ENCODE measurements at places on chromosomes 2 and 18.

DNA sequence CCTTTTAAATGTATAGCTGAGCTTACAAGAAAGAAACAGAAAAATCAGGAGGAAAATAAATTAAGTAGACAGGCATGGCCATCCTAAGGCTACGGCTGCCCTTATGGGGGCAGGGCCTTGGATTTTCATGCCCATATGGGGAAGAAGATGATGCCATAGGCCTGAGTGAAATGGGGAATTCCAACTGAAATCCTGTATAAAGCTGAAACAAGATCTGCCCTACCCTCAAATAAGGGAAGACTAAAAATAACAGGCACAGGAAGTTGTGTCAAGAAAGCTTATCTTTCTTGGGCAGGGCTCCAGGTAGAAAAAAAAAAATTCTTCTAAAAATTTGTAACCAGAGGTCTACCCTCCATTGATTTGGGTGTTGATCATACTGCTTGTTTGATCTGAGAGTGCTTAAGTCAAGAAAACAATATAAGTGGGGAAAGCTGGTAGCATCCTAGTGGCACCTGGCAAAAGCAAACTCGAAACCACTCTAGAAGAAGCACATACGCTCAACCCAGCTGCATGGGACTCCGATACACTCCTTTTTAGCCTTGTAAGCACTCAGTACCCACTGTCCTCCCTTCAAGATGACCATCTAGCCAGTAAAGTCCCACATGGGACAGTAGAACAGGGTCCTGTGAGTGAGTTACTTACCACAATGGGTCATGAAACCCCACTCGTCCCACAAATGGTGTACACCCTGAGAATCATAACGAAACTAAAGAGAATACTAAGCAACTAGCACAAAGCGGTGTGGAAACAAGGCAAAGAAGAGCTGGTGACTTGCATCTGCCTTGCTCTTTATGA is 22.3 kb downstream of the DNAH7 start:
- no peak for DNase-seq

GRCh38 chr2:135072125-135072997 is 20.3 kb downstream of the RAB3GAP1 start:
- no peak for DNase-seq

GRCh38 chr2:75465317-75465984 is 95.3 kb downstream of the EVA1A start:
- no peak for DNase-seq

GRCh38 chr2:30732376-30732775 is 74.9 kb downstream of the CAPN13 start:
- DNase-seq: no peak

GRCh38 chr2:238235331-238235732 is 4.5 kb downstream of the HES6 start:
- DNase-seq: peak; percentile 4

DNA sequence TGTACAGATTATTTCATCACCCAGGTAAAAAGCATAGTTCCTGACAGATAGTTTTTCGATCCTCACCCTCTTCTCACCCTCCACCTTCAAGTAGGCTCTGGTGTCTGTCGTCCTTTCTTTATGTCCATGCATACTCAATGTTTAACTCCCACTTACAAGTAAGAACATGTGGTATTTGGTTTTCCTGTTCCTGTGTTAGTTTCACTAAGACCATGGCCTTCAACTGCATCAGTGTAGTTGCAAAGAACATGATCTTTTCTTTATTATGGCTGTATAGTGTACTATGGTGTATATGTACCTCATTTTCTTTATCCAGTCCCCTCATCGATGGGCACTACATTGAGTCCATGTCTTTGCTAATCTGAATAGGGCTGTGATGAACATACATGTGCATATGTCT is 184.2 kb downstream of the KCNJ3 start:
- DNase-seq: no peak

DNA sequence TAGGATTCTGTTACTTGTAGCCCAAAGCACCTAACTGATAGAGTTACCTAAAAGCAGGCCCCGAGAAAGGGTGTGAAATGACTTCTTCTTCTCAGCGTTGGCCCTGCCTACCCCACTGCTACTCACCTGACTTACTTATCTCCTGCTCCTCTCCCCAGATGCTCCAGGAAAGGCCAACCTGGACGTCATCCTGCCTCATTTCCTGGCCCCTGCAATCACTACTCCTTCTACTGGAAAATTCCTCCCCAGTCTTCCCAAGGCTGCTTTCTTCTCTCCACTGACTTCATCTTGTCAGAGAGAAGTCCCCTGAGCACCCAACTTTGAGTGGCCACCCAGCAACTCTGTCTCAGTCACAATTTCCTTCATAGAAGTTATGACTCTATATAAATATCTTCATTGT is 63.4 kb upstream of the KLF7 start:
- DNase-seq: no peak

GRCh38 chr18:10011751-10012150 is 97.9 kb downstream of the VAPA start:
- DNase-seq: no peak

DNA sequence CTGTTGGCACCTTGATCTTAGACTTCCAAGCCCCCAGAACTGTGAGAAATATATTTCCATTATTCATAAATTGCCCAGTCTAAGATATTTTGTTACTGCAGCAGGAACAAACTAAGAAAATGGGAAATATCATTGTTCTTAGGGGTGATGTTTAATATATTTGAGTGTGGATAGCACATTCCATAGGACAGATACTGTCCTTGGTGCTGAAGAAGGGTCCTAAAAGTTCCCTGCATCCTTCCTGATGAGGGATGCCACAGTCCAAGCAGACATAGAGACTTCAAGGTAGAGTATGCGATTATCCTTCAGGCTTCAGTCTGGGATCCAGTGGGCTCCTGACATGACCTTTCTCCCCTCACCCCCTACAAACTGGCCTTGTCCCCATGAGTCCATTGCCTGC is 689.0 kb downstream of the TDRD15 start:
- DNase-seq: no peak

DNA sequence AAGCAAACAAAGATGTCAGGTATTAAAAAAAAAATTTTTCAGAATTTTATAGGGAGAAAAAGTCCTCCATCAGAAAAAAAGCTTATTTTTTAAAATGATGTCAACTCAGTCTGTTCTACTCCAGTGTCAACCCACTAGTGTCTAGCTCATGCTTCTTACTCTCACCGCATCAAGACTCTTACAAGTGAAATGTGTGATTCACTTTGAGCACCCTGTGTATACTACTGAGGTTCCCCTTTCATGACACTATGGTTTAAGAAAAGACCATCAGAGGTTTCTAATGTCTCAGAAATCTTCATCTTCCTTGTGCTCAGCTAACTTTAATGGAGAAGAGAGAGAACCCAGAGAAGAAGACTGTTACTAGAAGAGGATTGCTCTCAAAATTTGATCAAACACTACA is 43.4 kb downstream of the FEZ2 start:
- DNase-seq: no peak

- DNase-seq: no peak
Measured at GRCh38 chr2:120844070-120844738, 108.5 kb downstream of the GLI2 start.

DNA sequence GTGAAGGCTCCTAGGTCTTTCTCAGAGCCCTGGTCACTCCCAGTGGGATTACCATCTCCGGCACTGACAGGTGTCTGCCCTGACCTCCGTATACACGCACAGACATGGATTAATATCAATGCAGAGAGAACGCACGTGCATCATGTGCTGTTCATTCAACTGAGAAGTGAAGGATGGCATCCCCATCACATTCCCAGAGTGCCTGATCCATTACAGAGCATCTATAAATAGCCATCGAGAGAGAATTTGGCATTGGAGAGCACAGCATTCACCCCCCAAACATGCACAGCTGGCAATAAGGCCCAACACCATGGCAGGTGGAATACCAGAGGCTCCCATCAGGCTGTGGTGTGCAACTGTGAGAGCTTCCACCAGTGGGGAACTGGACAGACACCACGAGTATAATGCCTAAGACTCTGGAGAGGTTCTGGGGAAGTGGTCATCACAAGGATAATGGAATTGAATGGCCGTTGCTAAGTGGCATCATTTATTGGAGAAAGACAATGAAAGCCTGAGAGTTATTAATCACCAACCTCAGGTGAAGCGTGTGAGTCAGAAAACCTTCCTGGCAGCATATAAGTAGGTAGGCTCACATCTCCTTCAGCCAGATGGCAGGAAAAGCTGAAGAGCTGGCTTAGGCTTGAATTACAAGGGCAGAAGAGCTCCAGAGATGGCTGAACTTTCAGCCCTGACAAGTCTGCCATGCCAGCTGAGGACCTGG is 244.5 kb upstream of the ID2 start:
- DNase-seq: no peak

DNA sequence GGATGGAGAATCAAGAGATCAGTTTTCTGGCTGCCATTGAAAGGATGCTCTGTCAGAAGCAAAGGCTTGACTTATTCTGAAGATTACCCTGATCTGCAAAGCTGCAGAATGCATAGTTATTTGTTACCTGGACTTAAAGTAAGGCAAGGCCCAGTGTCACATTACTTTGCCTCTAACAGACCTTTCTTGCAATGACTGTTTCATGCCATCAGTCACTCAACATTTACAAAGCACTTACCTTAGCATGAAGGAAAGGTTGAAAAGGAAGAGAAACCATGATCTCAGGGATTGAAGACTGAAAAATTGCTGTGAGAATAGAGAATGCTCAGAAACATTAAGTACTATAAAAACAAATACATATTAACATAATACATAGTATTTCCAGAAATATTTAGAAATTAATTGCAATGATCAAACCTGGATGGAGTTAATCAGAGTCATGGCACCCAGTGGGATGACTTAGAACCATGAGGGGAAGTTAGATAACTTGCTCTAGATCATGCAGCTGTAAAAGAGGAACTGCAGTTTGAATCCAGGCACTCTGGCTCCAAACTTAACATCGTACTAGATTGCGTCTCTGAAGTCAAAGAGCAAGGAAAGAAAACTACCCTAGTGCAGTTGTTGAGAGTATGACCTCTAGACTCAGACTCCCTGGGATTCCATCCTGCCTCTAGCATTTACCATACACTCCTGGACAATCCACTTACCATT is 26.5 kb upstream of the FAM117B start:
- peak; percentile 43 for DNase-seq

- no peak for DNase-seq
Measured at GRCh38 chr2:128646091-128646490, 327.4 kb upstream of the HS6ST1 start.

DNA sequence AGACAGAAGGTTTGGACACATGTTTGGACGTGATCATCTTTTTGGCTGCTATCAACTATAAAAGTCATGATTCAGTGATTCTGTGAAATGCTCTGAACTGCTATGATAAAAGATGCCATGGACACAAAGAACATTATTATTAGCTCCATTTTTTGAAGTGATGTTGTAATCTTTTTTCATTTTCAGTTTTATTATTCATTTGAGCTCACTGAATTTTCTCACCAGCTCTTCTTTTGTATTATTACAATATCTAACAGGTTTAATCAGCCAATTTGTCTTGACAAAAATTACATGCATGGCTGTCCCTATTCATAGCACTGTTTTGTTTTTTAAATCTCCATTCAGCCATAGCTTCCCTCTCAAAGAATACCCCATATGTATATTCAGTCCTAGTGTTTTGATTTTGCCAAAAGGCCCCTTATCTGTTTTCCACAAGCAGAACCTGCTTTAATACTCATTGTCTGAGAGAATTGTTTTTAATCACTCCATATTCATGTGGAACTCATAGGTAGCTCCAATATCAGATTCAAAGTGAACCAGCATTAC is 314.0 kb upstream of the FAM98A start:
- DNase-seq: no peak

- no peak for DNase-seq
Measured at GRCh38 chr2:181657379-181657778, 474 bp upstream of the CERKL start.

GRCh38 chr18:40939656-40940515 is 1015.1 kb upstream of the PIK3C3 start:
- DNase-seq: no peak

DNA sequence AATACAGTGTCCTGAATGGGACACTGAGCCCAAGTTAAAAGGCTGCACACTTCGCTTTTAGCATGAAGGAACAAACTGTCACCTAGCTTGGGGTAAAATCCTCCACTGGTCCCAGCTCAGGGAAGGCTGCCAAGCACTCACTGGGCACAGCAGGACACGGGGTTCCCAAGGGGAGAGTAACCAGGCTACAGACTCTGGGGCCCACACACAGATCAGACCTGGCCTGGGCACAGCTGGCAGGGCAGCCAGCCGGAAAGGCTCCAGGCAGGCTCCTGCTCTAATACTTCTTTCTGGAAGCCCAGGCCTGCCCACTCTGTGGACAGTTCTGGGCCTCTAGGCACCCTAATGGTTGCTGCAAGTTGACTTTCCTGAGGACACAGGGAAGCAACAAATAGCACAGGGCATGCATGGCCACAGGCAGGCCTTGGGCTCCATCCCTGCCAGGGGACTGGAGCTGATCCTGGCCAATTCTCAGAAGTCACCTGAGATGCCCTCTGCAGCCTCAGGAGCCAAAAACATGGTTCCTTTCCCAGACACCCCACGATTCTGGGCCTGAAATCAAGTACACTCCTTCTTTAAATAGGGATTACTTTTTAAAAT is 18.7 kb upstream of the SULT1C3 start:
- DNase-seq: no peak

GRCh38 chr18:23259701-23260681 is 124.7 kb downstream of the CABLES1 start:
- DNase-seq: peak; percentile 83

DNA sequence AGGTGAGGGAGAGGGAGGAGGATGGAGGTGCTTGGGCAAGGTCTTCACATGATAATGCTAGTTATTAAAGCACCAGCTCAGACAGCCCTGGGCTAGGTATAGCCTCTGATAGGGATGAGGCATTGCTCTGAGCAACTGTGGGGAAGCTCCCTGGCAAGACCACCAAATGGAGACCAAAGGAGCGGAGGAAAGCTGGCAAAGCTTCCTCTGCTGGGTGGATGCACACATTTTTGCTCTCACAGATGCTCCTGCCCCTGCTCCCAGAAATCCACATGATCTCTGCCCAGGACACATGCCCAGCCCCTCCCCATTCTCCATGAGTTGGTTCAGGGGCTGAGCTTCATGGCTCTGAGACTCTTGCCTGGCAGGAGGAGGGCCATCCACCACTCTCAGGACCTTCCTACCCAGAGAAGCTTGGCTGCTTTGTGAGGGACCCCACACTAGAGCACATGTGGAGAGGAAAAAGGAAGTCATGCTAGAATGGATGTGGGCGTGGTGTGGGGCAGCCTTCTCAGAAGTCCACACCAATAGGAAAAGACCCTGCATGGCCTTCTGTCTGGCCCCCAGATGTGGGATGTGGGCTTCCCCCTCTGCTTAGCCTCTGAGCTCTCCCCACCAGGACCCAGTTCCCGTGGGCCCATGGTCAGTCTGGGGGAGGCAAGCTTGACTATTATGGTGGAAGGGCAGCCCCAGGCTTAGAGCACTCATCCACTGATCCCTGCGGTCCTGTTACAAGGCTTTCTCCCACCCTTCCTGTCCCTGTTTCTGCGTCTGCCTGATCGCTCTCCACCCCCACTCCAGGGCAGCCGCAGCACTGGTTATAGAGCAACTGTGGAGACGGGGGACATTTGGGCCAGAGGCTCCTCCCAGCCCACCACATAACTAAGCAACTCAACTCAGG is 10.5 kb upstream of the CYP26B1 start:
- DNase-seq: no peak

GRCh38 chr2:118689874-118690273 is 157.6 kb downstream of the EN1 start:
- no peak for DNase-seq

Data from GDM1 (cell line).